GM20000 (cell line): ENCODE measurements at places on chromosomes 5 and 9.

DNA sequence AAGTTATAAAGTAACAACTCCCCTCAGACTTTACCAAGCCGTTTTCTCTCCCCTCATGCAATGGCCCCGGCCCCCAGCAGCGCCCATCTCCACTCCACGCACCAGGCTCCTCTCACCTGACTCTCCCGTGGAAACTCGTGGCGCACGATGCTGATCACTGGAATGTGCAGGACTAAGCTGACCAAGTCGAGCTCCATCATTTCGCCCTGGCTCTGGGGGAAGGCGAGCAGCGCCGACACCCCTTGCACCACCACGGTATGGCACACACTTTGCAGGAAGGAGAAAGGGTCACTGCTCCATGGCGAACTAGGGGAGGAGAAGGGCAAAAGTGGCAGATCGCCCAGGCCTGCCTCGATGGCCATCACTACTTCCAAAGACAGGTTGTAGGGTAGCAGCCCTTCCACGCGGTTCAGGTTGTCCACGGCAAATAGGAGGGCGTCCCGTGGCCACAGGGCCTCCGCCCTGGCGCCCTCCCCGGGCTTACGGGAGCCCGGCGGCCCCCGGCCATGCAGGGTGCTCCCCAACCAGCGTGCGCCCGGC lies 1.2 kb downstream of the GRIN3A start:
- DNase-seq: no peak

GRCh38 chr5:149418910-149419531 lies 39.9 kb upstream of the IL17B start:
- DNase-seq: no peak

GRCh38 chr5:148850836-148851235 lies 24.4 kb downstream of the ADRB2 start:
- no peak for DNase-seq

DNA sequence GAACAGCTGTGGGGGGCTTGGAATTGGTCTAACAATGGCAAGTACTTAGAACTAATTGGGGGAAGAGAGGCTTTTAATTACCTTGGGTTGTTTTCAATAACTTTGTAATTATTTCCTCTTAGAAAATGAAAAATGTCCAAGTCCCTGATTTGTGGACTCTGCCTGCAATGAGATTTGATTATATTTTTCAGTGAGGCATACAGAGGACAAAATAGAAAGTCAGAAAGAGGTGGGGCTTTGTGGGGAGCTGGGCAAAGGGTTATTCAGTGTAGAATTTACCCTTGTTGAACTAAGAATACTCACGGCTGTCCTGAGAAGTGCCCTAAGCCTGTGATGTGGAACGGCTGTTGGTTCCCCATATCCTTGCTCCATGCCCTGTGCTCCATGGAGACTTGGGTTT lies 153.0 kb downstream of the ICE1 start:
- DNase-seq: no peak

- no peak for DNase-seq
These were observed 2.8 kb downstream of the CDH6 start for GRCh38 chr5:31196309-31196708.
